ENCODE measurements at places on chromosomes 6 and 20.

DNA sequence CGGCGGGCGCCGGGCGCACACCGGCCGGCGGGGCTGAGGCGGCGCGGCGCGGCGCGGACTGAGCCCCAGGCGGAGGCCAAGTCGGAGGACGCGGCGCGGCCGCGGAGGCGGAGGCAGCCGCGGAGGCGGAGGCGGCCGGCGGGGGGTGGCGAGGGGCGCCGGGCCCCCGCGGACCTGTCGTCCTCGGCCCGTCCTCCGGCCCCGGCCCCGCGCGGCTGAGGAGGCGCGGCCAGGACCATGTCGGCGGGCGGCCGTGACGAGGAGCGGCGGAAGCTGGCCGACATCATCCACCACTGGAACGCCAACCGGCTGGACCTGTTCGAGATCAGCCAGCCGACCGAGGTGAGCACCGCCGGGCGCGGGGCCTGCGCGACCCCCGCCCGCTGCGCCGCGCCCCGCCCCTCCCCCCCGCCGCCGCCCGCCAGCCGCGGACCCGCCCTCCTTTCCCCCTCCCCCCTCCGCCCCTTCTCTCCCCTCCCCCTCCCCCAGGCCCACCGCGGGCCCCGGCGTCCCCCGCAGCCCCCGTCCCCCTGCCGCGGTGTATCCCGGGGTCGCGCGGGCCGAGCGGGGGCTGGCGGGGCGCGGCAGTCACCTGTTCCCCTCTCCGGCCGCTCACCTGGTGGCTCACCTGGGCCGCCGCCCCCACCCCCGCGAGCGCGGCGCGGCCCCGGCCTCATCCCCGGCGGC is at the start of gene AFDN:
TSS of gene AFDN (plus strand) at position 16 of the 687 bp plus-strand sequence. CDS start at position 238, 222 bp downstream.
- no peak for DNase-seq

- no peak for DNase-seq
These were observed 125.7 kb downstream of the ANKS1A start for GRCh38 chr6:35014786-35015185.

- no peak for DNase-seq
These were observed 82.9 kb upstream of the ATXN1 start for GRCh38 chr6:16844183-16844582.

DNA sequence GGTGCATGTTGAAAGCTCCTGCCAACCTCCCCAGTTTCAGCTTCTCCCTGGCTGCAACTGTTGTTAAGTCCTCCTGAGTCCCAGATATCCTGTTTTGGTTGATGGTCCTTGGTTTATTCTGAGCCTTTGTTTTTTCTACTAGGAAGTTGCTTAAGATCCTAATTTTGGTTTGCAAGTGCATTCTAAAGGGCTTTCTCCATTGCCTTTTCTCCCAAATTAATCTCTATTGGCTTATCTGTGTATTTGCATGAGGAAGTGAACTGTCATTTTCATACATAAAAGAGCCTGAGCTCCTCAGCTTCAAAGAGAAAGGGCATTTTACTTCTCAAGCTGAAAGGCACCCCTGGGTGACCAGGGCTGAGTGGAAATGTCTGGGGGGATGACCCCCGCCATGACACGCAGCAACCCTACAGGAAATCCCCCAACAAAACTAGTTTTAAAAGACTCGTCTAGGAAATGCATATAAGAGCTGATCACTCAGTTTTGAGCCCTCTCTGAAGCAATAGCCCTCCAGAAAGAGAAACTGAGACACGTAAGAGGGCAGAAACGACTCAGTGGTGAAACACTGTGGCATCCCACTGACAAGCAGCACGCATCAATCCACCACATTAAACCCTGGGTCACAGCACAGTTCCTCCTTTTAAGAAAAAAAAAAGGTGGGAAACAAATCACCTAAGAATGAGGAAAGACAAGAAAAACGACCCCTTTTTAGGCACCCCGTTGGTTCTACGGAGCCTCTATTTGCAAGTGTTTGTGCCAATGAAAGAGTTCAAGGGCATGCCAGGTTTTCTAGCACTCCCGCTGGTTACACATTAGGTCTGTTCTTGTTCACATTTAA is 140.9 kb downstream of the THBS2 start:
- DNase-seq: peak; percentile 44

GRCh38 chr20:9210356-9210755 is 141.5 kb downstream of the PLCB4 start:
- DNase-seq: no peak

DNA sequence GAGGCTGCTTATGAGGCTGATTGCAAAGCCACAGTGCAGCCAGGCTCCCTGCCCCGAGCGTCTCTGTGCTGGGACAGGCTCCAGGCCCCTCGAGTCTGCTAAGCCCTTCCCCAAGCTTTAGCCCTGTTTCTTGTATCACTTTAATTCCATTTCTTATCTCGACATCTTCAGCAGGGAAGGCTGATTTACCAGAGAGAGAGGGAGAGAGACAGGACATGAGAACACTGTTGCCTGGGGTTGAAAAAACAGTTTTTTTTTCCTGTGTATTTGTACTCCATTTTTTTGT is 386.5 kb downstream of the SMOC2 start:
- no peak for DNase-seq

DNA sequence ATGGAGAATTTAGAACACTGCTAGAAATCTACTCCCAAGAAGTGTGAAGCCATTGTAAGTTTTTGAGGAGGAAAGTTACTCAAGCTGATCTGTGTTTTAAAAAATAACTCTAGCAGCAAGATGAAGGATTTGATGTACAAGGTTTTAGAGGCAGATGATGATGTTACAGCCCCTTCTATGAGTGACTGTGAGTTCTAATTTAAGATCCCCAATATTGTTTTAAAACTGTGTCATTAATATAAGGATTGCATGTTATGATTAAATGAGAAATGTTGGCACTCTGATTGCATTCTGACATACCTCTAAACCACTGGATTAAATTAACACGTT is 293.5 kb downstream of the ADGB start:
- DNase-seq: no peak

- DNase-seq: no peak
These were observed 49.7 kb downstream of the PTPRA start for GRCh38 chr20:2922957-2923356.

GRCh38 chr6:7249391-7249790 is 63.6 kb downstream of the SSR1 start:
- DNase-seq: no peak

- no peak for DNase-seq
These were observed 9.4 kb upstream of the ARFGEF2 start for GRCh38 chr20:48912065-48912464.

GRCh38 chr6:158963020-158963808 is 36.8 kb downstream of the RSPH3 start:
- no peak for DNase-seq

DNA sequence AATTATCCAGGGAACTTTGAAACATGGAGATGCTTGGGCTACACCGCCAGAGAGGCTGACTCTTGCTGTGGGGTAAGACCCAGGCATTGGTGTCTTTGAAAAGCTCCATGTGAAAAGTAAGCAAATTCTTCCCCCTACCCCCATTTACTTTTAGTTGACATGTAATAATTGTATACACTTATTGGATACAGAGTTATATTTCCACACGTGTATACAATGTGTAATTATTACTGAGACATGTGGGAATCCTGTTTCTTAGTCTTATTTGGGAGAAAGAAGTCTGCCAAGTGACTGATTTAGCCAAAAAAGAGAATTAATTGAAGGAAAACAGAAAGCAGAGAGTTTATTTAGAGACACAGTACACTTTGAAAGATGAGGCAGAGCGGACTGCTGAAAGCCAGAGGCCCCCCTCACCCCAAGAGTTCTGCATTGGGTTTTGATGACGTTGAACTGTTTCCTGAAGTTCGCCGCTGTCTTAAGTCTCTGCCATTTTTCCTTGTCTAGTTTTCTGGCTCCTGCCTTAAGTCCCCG is 193.8 kb downstream of the PACRG start:
- no peak for DNase-seq

GRCh38 chr6:97586344-97586743 is 303.3 kb upstream of the MMS22L start:
- DNase-seq: no peak

DNA sequence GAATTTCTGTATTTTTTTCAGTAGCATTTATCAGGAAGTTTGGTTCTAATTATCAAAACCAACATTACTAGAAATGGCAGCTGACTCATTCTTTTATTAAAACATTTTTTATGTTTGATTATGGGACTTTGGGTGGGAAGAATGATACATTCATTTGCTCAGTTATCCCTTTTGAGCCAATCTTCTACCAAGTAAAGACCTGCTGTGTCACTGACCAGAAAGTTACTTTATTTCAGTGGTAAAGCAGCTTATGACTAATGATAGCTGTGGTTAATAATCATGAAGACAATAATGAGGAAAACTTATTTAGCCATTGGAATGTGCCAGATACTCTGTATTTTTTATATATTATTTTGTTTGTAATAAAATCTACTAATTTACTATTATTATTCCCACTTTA is 142.3 kb downstream of the FARS2 start:
- no peak for DNase-seq

- DNase-seq: no peak
These were observed 862.7 kb upstream of the MAP3K7 start for GRCh38 chr6:91449539-91449938.

GRCh38 chr6:137341681-137342195 is 122.6 kb upstream of the IFNGR1 start:
- no peak for DNase-seq

GRCh38 chr6:43702171-43702533 is 14.6 kb upstream of the MRPS18A start:
- DNase-seq: no peak

DNA sequence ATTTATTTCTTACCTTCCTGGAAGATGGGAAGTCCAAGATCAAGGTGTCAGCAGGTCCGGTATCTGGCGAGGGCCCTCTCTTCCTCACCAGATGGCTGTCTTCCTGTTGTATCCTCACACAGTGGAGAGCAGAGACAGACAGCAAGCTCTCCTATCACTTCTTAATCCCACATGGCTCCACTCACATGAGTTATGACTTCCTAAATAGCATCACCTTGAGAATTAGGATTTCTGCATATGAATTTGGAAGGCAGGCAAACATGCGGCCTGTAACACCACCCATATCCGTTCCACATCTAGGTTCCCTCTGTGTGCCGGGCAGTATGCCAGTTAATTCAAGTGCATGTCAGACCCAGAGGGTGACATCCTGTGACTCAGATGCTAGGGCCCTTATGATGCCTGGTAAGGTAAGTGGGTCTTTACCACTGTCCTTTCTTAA is 2.1 kb downstream of the RAET1E start:
- peak; percentile 17 for DNase-seq

GRCh38 chr6:99241905-99242534 is 107.5 kb downstream of the FAXC start:
- no peak for DNase-seq

GRCh38 chr6:152048921-152049320 is 241.4 kb downstream of the ESR1 start:
- DNase-seq: no peak

DNA sequence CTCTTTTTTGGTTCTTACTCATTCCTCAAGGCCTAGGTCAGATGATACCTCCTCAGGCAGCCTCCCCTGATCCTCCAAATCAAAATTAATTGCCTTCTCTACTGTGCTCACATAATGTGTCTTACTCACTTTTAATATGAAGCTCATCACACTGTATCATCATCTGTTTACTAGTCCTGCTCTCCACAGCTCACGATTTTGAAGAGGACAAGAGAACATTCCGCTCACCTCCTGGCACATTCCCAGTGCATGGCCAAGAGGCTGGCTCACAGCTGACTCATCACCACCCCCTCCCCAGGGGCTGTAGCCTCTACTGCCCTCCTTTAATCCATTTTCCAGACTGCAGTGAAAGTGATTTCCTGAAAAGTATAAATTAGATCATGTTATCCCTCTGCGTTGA is 133.1 kb downstream of the ALDH8A1 start:
- no peak for DNase-seq

- DNase-seq: no peak
These were observed 2.8 kb downstream of the CMTR1 start for GRCh38 chr6:37435816-37436215.

- DNase-seq: no peak
These were observed 2.2 kb downstream of the HMGA1 start for GRCh38 chr6:34238585-34239499.

GRCh38 chr20:47220161-47220582 is 136.3 kb downstream of the ZMYND8 start:
- DNase-seq: peak; percentile 11

- no peak for DNase-seq
These were observed 128.8 kb downstream of the SOBP start for GRCh38 chr6:107618672-107619071.

DNA sequence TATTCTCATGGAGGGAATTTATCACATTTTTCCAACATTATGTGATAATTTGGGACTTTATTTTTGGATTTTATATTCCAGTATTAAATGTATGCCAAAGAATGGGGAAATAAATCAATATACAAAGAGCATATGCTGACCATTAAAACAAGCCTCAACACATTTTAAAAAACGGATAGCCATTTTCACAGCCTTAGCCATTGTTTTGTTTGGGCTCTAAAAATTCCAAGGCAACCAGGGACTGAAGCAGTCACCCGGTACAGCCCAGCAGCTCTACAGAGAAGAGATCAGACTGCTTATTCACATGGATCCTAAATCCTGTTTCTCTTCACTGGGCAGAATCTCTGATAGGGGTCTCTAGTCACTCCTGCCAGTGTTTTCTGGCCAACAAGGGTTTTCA is 150.2 kb upstream of the OGFRL1 start:
- no peak for DNase-seq

DNA sequence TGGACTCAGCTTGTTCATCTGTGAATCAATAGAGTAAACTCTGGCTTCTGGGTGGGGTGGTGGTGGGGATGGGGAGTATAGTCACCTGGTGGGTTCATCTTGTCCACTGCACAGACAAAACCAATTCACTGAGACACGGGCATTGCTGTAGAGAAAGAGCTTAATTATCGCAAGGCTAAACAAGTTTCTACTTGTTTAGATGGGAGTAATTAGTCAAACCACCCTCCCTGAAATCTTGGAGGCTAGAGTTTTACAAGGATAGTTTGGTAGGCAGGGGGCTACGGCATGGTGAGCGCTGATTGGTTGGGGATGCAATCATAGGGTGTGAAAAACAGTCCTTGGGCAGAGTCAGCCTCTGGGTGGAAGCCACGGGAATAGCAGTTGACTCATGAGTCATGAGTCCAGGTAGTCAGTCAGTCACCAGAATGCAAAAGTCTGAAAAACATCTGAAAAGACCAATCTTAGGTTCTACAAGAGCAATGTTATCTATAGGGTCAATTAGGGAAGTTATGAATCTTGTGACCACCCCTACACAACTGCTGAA is 77.8 kb downstream of the STMND1 start:
- no peak for DNase-seq

DNA sequence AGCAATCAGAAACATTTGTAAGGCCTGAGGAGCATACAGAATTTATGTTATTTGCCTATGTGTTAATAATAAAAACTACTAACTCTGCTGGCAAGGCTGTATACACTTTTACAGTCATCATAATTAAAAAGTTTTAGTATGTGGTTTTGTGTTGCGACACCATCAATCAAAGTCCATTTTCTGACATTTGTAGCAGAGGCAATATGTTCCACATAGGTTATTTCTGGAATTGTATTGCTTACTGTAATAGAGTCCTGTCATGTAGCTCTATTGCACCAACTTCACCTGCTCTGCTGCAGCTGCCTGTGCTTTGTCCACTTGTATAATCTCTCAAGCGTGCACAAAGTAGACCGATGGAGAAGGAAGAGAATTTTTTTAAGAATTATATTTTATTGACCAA is 501.8 kb downstream of the HACE1 start:
- no peak for DNase-seq

GRCh38 chr6:134707342-134708031 is 242.4 kb downstream of the ALDH8A1 start:
- DNase-seq: peak; percentile 55

All from CD14-positive monocyte (primary cell).